IMR-90 (cell line): ENCODE measurements at places on chromosomes 1 and 21. TPM values are rescaled to one million over a fixed set of nuclear protein-coding genes. Genes with fewer than 3 reads are reported as not detected.

FOXO6 gene
- total RNA-seq = not detected in 2 replicates

CHI3L2 gene
- 0.18 TPM in 1 of 2 replicates, not detected in the other for total RNA-seq

ACBD3 gene
- total RNA-seq = 59.7 and 95.3 TPM in 2 replicates

RAB25 gene
- not detected in 2 replicates for total RNA-seq

OR14K1 gene
- not detected in 2 replicates for total RNA-seq

LIPI gene
- total RNA-seq = not detected in 2 replicates
